ENCODE measurements at places on chromosomes 1 and 21. TPM values are rescaled to one million over a fixed set of nuclear protein-coding genes. Genes with fewer than 3 reads are reported as not detected.

GRCh38 chr1:47623557-47623940 is 185.7 kb downstream of the FOXD2 start:
- no peak for DNase-seq

- DNase-seq: no peak
These were observed 17.1 kb downstream of the KIF17 start for GRCh38 chr1:20700636-20701215.

- DNase-seq: peak; percentile 6
These were observed 21.8 kb downstream of the MMEL1 start for GRCh38 chr1:2611031-2611501.

GRCh38 chr1:96820107-96820506 is 98.5 kb downstream of the PTBP2 start:
- no peak for DNase-seq

- DNase-seq: peak; percentile 29
These were observed 112.8 kb downstream of the C1orf21 start for GRCh38 chr1:184499616-184500015.

DNA sequence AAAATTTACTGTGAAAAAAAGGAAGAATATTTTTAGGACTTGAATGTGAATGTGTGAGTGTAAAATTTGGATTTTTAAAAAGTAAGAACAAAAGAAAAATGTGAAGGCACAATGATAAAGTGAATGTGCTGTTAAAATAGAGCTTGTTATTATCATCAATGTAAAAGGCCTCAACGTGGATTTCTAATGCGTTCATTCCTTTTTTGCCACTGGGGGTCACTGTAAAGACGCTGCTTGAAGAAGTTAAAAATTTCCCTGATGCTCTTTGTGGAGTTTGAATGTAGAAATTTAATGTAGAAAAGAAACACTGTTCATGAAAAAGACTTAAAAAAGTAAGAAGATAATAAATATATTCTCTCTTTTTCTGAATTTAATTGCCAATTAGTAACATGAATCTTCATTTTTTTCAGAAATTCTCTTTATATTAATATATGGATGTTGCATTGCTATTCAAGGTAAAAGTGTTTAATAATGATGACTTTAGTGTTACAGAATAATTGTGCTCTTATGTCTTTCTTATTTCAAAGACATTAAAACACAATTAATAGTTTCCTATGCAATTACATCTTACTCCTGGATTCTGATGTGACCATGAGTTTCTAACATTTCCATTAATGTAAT is 161.5 kb downstream of the DNM3 start:
- peak; percentile 78 for DNase-seq

DNA sequence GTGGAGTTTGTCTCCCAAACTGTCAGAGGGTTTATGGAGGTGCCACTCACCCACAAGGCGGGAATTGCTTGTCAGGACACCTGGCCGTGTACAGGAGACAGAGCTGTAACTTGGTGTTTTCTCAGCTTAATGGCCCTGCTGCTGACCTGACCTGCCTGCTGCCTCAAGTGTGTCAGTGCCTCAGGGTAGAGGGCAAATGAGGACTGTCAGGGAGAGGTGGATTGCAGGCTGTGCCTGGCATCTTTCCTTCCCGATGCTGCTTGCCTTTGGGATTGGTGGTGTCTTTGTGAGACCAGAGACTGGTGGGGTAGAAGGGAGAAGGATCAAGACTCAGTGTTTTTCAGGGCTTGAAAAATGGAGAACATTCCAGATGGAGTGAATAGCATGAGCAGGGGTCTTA is 31.4 kb downstream of the TMEM53 start:
- no peak for DNase-seq

The CD247 gene
- not detected for total RNA-seq

The SGIP1 gene
- total RNA-seq: 98.9 TPM

The HOOK1 gene
- total RNA-seq: not detected

The SYCP1 gene
- total RNA-seq: not detected

The EDN2 gene
- total RNA-seq: not detected
